ENCODE measurements at places on chromosomes 7 and 10.
A peak's percentile ranks its signal among the peaks of the same experiment; 100 is the strongest.

GRCh38 chr10:26199841-26200240 is 16.7 kb upstream of the GAD2 start:
- no peak for DNase-seq

- DNase-seq: no peak
Observed at GRCh38 chr10:47348661-47349470, 703 bp downstream of the RBP3 start.

GRCh38 chr10:110505130-110505770 is 7.5 kb downstream of the DUSP5 start:
- no peak for DNase-seq

DNA sequence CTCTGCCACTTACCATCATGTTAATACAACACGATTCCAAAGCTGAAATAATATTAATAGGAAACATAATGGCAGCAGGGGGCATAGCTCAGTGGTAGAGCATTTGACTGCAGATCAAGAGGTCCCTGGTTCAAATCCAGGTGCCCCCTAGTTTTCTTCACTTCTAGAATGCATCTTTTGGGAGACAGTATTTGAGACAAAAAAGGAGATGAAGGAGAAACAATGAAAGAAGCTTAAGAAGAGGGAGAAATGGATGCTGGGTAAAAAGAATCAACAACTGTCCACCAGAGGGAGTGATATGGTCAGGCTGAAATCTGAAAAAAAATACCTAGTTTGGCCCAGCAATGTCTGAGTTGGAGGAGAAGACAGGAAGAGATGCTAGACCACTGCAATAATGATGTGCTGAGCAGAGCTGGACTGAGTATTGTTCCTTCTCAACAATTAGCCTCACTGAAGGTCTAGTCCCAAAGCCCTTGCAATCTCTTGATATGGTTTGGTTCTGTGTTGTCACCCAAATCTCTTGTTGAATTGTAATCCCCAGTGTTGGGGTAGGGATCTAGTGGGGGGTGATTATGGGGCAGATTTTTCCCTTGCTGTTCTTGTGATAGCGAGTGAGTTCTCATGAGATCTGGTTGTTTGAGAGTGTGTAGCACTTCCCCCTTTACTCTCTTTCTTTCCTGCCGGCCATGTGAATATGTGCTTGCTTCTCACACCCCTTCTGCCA is 48.3 kb downstream of the ZNF783 start:
- peak; percentile 88 for DNase-seq

GRCh38 chr10:43091846-43092245 is 15.0 kb downstream of the RET start:
- no peak for DNase-seq

DNA sequence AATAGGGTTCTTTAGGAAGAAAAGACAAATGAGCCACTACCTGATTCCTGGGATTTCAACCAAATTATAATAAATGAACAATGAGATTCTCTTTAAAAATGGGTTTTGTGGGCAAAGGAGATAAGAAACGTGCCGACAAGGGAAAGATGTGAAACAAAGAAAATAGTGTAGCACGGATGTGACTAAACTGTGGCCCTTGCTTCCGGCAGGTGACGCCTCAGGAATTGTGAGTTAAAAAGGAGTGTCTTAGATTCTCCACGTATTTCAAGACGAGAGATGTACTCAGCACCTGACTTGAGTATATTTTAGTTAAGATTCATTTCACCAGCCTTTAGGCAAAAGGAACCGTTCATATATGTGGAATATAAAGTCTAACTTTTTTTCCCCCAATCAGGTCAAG is 75.9 kb downstream of the DNAH11 start:
- DNase-seq: no peak

DNA sequence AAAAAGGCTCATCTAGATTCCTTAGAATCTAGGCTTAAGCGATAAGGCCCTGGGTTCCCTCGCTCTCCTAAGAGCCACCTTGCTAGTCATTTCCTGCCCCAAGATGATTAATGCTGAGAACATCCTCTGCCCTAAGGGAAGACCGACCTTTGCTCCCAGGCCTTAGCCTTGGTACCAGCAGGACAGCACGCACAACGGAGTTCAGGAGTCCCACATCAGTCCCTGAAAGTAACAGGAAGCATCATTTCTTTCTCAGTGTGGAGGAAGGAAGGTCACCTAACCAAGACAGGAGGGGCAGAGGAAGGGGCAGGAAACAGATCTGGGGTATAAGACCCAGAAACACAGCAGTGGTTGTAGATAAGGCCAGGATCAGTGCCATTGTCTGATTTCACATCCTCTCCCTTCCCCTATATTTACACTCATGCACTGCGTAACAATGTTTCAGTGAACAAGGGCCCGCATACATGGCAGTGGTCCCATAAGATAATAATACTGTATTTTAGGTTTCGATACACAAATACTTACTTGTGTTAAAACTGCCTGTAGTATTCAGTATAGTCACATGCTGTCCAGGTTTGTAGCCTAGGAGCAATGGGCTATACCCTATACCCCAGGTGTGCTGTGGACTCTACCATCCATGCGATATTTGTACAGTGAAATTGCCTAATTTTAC is 8.1 kb upstream of the FAM107B start:
- DNase-seq: peak; percentile 45

GRCh38 chr7:128194533-128195282 is 46.4 kb upstream of the LEP start:
- no peak for DNase-seq

DNA sequence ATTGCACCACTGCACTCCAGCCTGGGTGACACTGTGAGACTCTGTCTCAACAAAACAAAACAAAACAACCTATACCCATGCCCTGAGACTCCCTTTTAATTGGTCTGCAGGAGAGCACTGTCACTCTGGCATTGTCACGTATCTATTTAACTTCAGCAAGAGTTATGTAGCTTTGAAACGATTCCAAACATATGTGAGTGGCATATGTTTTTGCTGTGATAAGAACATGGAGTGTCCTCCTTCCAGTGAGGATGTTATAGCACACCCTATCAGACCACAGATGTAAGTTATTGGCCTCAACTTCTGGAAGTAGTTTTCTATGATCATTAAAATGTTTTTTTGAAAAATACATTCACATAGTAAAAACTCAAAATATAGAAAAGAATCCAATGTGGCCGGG is 15.5 kb upstream of the DNAJC12 start:
- no peak for DNase-seq

GRCh38 chr7:26190417-26190869 is 10.1 kb downstream of the HNRNPA2B1 start:
- DNase-seq: no peak

DNA sequence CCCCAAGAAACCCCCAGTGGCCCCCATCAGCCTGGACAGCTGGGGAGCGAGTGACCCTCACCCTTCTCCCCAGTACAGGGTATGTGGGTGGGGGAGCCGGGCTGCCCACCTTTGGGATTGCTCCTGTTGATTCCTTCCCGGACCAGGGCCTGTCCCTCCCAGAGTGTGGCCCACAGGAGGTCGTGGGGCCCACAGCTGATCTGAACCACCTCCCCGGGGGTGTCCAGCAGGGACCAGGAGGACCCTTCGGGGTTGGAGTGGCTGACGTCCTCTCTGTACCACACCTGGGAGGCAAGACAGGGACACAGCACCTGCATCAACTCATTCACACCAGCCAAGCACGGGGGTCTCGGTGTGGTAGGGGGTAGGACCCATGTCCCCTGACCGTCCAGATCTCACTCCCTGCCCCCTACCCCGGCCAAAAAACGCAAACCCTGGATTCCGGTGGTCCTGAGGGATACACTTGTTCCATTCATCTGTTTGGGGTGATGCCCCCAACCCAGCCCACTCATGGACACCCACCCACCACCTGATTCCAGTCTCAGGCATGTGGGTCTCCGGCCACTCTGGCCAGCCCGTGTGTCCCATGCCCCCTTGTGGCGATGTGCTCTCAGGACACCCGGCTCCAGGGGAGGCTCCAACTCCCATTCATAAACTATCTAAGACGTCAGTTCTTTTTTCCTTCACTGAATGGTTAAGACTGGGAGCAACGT is 10.9 kb downstream of the TECPR1 start:
- no peak for DNase-seq

GRCh38 chr10:8129438-8129837 is 75.0 kb downstream of the GATA3 start:
- DNase-seq: no peak

- DNase-seq: no peak
Observed at GRCh38 chr10:102393411-102394078, 2.0 kb upstream of the NFKB2 start.

DNA sequence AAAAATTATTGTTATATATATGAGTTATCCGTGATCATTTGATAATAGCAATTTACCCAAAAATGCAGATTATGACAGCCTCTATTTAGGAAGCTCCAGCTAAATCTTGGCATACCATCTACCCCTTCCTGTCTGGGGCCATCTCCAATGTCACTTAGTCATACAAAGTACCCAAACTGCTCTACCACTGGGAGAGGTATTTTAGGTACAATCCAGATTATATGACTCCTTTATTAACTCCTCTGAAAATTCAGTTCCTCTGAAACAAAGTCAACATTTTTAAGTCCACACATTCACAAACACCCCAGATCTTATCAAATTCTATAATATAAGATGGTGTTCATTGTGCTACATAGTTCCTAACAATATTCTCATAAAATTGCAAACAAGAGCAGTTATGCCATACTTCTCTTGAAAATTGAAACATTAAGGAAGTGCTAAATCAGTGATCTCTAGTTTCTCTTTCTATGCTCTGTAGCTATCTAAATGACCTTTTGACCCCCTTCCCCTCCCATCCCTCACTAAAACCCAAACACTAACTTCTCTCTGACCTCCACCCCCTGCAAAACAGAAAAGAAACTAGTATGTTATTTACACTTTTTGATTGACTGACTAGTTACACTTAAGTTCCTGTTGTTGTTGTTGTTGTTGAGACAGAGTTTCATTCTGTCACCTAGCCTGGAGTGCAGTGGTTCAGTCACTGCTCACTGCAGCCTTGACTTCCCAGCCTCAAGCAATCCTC is 16.4 kb downstream of the HOXA1 start:
- no peak for DNase-seq

GRCh38 chr10:87519582-87519981 is 14.9 kb downstream of the MINPP1 start:
- DNase-seq: no peak

GRCh38 chr10:78269060-78269459 is 235.4 kb downstream of the RPS24 start:
- DNase-seq: no peak

DNA sequence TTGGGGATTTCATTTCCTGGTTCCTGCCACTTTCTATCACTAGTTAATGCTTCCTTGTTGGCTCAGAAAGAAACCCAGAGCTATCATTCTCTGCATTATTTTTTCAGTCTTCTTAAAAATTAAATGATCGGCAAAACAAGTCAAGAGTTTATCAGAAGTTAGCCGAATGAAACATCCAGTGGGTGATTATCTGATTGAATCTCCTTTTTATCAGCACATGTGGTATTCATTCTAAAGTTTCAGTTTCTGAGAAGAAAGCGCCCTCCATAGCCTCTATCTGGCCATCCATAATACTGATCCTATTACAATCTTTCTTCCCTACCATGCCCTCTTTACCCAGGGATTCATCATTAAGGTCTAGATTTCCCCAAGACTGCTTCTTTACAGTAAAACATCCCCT is 71.8 kb downstream of the OSBPL3 start:
- no peak for DNase-seq

DNA sequence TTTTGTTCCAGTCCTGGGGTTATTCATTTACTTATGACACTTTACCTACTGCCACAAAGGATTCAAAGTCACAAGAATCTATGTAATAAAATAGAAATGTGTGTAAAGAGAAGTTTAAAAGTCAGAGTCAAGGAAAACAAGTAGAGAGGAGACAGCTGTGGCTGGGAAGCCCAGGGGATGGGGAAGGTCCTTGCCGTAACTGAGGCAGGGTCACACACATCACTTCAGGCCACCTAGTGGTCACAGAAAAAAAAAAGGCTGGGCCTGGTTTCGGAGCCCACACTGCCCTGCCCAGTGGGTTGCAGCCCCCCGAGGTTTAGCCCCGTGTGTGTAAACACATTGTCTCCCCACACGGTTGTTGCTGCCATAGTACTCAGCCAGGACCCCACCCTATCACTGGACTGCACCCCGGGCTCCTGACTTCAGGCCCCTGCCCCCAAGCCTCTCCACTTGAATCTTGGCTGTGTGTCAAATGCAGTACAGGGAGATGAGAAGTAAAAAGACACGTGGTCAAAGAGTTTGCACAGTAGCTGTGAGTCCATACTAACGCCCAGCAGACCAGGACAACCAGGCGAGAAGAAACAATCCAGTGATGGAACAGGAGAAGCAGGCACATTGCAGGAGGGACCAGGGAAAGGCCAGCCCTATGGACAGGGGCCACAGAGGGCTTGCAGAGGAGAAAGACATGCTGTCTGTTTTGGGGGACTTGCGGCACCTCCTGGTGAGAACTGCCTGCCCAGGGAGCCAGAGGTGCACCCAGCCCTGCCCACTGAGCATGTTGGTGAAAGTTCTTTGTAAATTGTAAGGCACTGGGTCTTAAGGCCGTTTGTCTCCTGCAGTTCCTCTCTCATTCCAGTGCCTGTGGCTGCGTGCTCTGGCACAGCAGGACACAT is 91.4 kb upstream of the MACROH2A2 start:
- no peak for DNase-seq

DNA sequence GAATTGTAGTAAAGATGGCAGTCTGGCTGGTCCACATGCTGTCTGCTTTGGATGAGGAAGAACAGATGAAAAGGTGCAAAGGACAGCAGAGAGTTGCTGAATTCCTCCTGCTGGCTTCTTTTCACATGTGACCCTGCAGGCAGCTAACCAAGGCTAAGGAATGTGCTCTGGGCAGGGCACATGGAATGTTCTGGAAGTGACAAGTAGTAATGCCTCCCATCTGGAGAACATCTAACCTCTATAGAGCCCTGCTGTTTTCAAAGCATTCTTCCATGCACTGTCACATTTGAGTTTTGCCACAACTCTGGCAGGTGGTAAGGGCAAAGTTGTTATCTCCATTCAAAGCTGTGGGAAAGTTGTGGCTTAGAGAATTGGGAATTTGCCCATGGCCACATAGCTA is 208.8 kb downstream of the STK31 start:
- no peak for DNase-seq

DNA sequence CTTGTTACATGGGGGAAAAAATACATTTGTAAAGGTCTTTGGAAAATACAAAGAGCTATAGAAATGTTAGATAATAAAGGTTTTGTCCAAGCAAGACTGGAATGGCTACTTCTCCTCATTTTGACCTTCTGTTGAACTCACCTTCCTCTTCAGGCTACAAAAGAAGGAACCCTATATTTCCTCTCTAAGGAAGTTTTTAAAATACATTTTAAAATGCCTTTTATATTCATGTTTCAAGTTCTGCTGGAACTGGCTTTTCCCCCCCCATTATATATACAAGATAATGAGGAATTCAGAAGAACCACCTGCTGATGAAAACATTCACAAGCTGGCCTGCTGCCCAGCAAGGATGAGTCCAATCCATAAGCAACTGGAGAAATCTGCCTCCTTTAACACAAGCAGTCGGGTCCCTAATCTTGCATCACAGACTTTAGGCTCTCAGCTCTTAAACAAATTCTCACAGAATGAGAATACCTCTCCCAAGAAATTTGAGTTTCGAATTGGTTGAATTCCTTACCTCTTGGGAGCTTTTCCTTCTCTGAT is 44.6 kb downstream of the MTERF1 start:
- DNase-seq: no peak

- no peak for DNase-seq
Observed at GRCh38 chr7:37104822-37105518, 343.7 kb downstream of the ELMO1 start.
